Activated T-helper 1 cell treated with Interleukin-2 at 50 U/mL for 16 hours (primary cell): ENCODE measurements at places on chromosomes 11 and 22.

DNA sequence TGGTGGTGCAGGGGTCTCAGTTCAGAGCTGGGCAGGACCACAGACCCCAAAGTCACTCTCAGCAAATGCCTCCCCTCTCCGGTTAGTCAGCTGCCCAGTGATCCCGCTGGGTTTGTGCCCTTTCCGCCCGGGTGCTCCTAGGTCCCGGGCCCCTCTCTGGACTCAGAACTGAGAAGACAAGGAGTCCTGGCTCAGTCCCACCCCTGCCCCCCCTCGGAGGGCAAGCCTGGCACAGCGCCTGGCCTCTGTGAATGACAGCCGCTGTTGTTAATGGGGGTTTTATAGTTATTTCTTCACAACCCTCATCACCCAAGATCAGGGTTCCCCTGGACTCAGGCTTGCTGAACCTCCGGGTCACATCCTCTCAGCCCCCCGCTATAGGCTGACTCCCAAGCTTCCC, 47.6 kb downstream of the ELFN2 start:
- DNase-seq: no peak

DNA sequence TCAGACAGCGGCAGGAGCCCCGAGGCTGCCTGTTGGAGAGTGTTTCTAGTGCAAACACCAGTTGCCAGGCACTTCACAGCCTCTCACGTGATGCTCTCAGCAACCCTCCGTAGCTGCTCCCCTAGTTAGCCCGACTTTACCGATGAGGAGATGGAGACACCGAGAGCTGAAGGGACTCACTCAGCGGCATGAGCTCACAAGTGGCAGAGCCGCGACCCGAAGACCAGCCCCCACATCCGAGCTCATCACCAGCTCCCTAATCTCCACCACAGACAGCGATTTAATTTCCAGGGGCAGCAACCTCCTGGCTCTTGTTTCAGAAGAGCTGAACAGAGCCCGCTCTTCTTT, 28.7 kb upstream of the RTL6 start:
- DNase-seq: no peak

- no peak for DNase-seq
These were observed 351 bp upstream of the AKIP1 start for GRCh38 chr11:8910649-8911026.

DNA sequence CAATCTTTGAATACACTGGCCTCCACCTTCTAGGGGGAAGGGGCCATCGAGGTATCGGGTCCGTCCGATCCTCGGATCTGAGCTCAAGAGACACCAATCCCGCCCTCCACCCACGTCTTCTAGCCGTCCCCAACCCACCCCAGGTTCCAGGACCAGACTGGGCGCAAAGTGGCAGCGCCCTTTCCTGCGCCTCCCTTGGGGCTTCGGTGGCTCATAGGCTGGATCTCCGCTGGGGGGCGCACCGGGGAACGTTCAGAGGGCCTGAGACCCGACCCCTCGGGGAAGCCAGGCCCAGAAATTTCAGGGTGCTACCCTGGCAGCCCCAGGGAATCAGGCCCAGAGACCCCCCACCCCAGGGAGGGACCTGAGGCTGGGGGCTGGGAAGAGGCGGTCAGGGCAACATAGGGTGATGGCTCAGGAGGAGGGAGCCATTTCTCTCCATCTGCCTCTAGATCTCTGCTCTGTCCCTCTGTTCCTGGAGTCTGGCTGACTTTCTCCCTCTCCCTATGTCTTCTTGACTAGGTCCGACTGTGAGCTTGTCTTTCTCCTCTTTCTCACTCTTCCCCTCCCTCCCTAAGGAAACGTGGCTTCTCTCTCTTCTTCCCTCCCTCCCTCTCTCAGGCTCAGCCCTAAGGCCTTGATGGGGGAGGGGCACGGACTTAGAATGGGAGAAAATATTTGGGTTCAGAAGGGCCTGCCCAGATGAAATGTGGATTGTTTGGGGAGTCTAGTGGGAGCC, 1.1 kb downstream of the CREB3L1 start:
- no peak for DNase-seq

DNA sequence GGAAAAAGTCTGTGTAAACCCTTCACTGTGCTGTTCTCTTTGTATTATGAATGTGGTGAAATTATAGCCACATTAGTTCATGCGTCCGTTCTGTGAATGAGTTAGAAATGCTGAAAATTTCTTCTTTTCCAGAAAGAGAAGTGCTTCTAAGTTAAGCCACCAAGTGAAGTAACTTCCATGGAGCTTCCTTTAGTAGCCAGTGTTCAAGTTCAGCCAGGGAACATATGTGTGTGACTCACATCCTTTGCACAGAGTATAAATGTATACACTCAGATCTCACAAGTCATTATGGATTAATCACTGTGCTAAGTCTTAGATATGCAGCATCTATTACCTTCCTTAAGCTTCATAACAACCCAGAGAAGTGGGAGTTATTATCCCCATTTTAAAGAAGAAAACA, 3.1 kb upstream of the MMP8 start:
- DNase-seq: no peak

- no peak for DNase-seq
These were observed 114.7 kb downstream of the CRYBB2 start for GRCh38 chr22:25334162-25334490.

GRCh38 chr11:75852406-75853017, 37.5 kb downstream of the UVRAG start:
- no peak for DNase-seq

- no peak for DNase-seq
These were observed 73.1 kb upstream of the BARX2 start for GRCh38 chr11:129302386-129303101.

GRCh38 chr11:1298695-1299492, 10.5 kb downstream of the TOLLIP start:
- DNase-seq: no peak

DNA sequence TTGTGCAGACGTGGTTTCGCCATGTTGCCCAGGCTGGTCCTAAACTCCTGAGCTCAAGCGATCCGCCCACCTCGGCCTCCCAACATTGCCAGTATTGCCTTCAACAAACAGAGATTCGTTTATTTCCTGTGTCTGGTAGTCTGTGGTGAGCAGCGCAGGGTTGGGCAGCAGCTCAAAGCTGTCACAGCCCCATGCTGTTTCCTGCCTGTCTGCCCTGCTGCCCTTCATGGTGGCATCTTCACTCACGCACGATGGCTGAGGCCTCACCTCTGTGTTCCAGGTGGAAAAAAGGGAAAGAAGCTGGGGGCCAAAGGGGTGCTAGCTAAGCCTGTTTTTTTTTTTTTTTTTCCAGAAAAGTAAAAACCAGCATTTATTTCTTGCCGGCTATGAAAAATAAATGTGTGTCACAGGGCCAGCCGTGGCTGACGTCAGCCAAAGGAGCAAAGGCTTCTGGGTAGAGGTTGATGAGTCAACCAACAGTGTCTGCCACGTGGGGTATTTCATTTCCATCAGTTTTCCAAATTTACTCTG, 28.8 kb downstream of the TBC1D22A start:
- peak; percentile 72 for DNase-seq

DNA sequence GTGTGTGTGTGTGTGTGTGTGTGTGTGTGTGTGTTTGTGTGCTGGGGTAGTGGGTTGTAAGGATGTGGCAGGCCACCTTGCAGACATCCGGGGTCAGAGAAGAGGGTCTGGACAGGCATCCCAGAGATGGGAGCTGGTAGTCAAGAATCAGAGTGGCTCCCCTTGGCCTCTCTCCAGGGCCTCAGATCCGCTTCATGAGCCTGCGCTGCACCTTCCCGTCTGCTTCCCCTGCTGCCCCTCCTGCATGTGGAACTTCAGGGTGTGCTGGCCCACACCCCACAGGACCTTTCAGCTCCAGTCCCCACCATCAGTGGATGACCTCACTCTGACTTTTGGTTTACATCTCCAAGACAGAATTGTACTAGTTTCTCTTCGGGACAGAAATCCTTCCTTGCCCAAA, 31.2 kb downstream of the TREH start:
- no peak for DNase-seq

GRCh38 chr11:61577383-61578118, 3.3 kb downstream of the SYT7 start:
- DNase-seq: no peak

DNA sequence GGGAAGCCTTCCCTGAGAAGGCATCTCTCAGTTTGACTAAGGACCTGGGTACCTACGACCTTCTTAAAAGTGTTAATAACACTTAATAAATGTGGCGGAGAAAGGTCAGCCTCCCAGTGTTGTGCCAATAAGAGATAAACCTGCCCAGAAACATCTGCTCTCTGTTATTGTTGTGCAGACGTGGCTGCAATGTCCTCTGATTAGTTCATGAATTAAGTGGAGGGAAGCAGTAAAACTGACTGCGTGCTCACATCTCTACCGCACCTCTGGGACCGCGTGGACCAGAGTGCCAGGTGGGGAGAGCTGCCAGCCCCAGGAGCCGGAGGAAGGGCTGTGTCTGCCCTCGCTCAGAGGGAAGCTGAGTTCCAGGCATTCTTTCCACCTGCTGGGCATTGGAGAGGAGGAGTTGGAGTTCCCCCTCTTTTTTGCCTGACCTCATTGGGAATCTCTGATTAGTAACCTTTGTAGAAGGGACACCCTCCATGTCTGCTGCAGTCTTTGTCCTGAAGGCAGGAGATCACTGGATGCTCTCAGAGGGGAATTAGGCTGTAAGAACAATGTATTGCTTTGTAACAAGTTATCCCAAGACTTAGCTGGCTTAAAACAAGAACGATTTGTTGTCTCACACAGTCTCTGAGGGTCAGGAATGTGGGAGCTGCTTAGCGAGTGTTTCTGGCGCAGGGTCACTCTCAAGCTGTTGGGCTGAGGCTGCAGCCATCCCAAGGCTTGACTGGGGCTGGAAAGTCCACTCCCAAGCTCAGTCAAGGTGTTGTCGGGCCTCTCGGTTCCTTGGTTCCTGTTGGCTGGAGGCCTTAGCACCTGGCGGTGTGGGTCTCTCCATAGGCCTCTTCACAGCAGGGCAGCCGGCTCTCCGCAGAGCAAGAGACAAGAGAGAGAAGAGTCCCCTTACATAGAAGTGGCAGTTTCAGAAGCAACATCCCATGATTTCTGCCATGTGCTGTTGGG, 247.6 kb upstream of the TBCEL start:
- DNase-seq: no peak

DNA sequence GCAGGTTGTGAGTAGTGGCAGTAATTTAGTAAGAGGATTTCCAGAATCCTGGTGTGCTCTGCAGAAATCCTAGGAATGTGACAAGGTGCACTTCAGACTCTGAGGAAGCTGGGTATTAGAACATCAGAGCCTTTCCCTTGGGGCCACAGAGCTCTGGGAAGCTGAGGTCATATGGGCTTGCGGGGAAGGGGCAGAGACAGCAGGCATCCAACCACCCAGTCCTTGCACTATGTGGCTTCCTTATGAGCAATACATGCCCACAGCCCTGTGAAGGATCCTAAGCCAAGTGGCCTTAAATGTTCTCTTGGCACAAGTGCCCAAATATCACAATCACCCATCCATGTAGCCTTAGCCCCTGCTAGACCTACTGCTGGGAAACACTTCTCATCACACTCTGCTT, 46.2 kb downstream of the P4HA3 start:
- DNase-seq: no peak

- DNase-seq: no peak
These were observed 194.3 kb upstream of the ANO3 start for GRCh38 chr11:26137651-26138050.
